Cardiac septum (tissue), 1 donor: ENCODE measurements at places on chromosomes 1 and 21.

- no peak for DNase-seq
These were observed 957 bp downstream of the CAPN9 start for GRCh38 chr1:230747890-230748800.

- DNase-seq, result no peak
These were observed 195.9 kb downstream of the TOMM20 start for GRCh38 chr1:234932511-234933430.

- DNase-seq, result no peak
These were observed 78.3 kb downstream of the PGM1 start for GRCh38 chr1:63671514-63671913.

GRCh38 chr1:51316846-51317120, 13.6 kb downstream of the TTC39A start:
- DNase-seq, result no peak

- DNase-seq, result no peak
These were observed 415.7 kb downstream of the USP25 start for GRCh38 chr21:16145479-16145878.

GRCh38 chr1:48853006-48853405, 76.3 kb upstream of the BEND5 start:
- no peak for DNase-seq

DNA sequence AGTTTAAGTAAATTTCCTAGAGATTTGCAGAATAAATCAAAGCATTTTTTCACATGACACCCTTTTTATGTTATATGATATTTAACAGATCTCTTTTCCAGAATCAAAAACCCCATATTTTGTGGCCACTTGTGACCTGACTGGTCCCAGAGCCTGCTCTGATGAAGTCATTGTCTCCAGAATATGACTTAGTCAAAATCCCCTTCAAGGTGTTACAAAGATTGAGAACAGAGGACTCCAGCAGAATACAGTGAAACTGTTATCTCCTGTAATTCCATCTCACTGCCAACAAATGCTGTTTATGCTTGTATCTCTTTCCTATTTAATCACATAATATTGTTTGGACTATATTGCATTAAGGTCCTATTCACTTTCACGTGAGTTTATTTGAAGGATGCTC, 25.6 kb downstream of the RGS1 start:
- DNase-seq, result no peak

- no peak for DNase-seq
These were observed 6.1 kb downstream of the B3GALT6 start for GRCh38 chr1:1237874-1238701.

DNA sequence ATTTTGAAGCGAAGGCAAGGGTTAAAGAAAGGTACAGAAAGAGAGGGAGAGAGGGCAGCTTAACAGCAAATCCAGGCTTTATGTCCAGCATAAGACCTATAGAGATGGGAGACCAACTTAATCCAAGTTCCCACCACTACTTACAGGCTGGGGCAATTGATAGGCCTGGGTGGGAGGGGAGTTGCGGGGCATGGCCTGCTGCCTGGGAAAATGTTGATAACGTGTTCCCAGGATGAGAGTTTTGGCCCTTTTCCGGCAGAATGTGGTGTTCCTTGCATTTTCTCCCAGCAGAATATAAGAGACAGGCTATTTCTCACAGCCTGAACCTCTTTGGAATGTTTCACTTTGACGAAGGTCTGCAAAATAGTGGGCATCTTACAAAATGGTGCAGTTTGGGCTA, 34.9 kb upstream of the PLA2G5 start:
- no peak for DNase-seq
